Foreskin keratinocyte (primary cell): ENCODE measurements at places on chromosomes 7 and 10. TPM values are rescaled to one million over a fixed set of nuclear protein-coding genes. Genes with fewer than 3 reads are reported as not detected.

Gene XRCC2
- 1.5 and 2.4 TPM in 2 replicates for polyA plus RNA-seq

Gene NRCAM
- polyA plus RNA-seq: 3.3 and 8.4 TPM in 2 replicates

Gene GPC2
- polyA plus RNA-seq: 1.2 and 1.5 TPM in 2 replicates

Gene KIAA1549
- 1.1 and 1.2 TPM in 2 replicates for polyA plus RNA-seq

Gene LRRN3
- polyA plus RNA-seq: not detected in 2 replicates

Gene CPVL
- polyA plus RNA-seq: 0.97 and 3.2 TPM in 2 replicates

Gene AGAP3
- polyA plus RNA-seq: 116 and 124 TPM in 2 replicates

Gene FAM13C
- polyA plus RNA-seq: 0.11 TPM in 2 replicates

Gene HOXA10
- polyA plus RNA-seq: 3.3 and 3.7 TPM in 2 replicates

Gene TUBAL3
- polyA plus RNA-seq: 0.35 and 1.0 TPM in 2 replicates

Gene FAM25C
- polyA plus RNA-seq: 0.84 TPM in 1 of 2 replicates, not detected in the other

Gene GRID1
- not detected in 2 replicates for polyA plus RNA-seq

Gene CFTR
- polyA plus RNA-seq: not detected in 2 replicates

Gene CLRN3
- polyA plus RNA-seq: not detected in 2 replicates

Gene CTAGE6
- polyA plus RNA-seq: not detected in 2 replicates

Gene PKD2L1
- polyA plus RNA-seq: not detected in 2 replicates

Gene TEX47
- not detected in 2 replicates for polyA plus RNA-seq
